ENCODE measurements at places on chromosomes 13 and 19. TPM values are rescaled to one million over a fixed set of nuclear protein-coding genes. Genes with fewer than 3 reads are reported as not detected.

GRCh38 chr13:90564096-90564495 lies 783.4 kb upstream of the MIR17HG start:
- DNase-seq: no peak

DNA sequence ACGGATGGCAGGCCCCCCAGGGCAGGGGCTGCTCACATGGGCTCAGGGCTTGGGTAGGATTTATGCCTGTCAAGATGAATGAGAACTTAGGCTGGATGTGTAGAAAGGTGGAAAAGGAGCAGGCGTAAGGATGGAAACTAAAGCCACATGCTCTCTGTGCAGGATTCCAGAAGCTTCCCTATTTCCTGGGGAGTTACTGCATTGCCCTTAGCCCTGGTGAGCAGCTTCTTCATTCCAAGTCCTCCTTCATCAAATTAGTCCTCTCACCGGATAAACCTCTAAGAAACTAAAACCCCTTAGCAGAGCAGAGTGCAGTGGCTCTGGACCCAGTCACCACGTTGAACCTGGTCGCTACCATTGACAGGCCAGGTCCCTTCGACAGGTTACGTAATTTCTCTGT lies 7.4 kb downstream of the ATP12A start:
- DNase-seq: no peak

DNA sequence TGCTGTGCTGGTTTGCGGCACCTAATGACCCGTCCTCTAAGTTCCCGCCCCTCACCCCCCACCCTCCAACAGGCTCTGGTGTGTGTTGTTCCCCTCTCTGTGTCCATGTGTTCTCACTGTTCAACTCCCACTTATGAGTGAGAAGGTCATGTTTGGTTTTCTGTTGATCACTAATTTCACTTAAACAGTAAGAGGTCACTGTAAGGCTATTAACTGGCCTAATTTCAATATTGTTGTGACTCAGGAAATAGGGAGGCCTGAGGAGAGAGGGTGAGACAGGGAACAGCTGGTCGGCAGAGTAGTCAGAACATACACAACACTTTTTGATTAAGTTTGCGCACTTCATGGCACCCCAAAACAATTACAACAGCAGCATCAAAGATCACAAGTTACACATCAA lies 15.6 kb downstream of the TUBGCP3 start:
- peak; percentile 62 for DNase-seq

GRCh38 chr13:112113348-112113747 lies 46.4 kb downstream of the SOX1 start:
- no peak for DNase-seq

DNA sequence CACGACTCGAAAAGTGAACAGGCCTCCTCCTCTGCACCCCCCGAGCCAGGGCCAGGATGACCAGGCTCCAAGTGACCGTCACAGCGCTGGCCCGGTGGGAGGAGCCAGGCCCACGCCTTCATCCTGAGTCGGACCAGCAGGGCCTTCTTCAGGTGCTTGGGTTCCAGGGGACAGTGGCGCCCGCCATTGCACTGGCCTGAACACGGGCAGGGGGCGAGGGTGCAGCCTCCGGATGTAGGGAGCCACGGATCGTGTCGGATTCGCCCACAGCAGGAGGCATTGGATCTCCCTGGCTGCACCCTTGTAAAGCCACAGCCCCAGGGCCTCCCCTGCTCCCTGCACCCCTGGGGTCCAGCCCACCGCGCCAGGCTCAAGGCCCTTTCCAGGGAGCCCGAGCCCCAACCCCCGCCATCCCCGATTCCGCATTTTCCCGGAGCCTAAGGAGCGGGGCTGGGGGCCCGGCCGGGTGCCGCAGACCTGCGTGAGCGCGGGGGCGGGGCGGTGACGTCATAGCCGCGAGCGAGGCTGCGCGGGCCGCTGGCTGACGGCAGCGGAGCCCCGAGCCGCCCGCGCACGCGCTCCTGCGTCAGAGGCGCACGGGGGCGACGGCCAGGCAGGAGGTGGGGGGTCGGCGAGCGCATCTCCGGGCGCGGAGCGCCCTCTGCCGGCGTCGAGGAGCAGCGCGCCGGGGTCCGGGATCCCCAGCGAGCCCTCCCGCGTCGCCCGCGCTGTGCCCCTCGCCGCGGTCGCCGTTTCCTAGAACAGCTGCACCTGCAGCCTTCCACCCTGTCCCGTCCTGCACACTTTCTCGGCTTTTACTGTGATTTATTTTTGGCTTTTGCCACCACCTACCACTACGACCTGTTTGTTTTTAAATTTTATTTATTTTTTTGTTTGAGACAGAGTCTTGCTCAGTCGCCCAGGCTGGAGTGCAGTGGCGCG lies 1.5 kb upstream of the ATP5F1D start:
- DNase-seq: no peak

GRCh38 chr13:32376642-32377415 lies 51.1 kb downstream of the N4BP2L1 start:
- no peak for DNase-seq

GRCh38 chr19:17125062-17125727 lies 49.6 kb downstream of the MYO9B start:
- no peak for DNase-seq

DNA sequence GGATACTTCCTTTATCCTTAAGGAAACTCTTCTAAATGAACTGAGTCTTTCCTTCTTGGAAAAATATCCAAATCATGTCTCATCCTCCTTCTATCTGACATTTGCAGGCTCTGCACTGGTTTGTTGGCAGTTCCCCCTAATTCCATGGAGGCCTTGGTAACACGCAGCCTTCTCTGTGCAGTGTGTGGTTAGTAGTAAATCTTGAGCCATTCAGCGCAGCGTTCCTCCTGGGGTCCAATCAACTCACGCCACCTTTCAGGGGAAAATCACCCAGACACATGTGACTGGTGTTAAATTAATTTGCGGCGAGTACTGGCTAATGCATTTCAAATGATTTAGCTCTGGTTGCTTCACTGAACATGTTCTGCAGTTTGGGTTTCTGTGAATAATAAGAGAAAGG lies 21.0 kb upstream of the CBY2 start:
- peak; percentile 62 for DNase-seq

GRCh38 chr19:42466521-42467182 lies 23.9 kb upstream of the CXCL17 start:
- no peak for DNase-seq

GRCh38 chr13:40476175-40476958 lies 190.1 kb downstream of the FOXO1 start:
- DNase-seq: no peak

GRCh38 chr19:49932041-49932451 lies 2.7 kb upstream of the NUP62 start:
- DNase-seq: no peak

DNA sequence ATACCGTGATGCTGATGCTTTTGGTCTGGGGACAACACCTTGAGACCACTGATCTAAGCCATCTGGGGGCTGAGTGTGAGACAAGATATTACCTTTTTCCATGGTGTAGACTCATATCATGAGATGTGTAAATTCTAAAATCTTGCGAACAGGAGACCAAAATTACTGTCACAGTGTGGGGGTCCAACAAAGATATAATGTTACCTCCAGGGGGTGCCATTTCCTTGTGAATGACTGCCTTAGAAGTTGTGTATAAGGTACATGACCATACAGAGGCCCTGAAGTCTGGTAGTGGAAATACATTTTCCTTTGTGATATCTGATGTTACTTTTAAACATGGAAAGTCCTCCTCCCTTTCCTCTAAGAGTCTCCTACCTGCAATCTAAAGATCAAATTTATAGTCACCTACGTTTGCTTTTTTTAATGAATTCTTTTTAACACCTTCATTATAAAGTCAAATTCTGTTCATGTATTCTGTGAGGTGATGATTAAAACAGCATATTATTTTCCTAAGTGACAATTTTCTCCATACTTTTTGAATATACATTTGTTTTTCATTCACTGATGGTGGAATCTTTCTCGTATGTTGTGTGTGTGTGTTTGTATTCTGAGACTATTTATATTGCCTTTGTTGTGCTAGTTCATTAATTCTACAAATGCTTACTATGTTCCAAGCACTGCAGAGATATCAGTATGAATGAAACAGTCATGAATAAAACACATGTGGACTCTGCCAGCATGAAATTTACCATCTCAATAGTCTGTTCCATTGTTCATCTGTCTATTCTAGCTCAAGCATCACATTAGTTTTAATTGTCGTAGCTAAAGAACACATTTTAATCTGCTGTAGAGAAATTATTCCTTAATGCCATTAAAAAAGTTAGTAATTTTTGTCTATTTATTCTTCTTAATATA lies 113.7 kb downstream of the RFC3 start:
- DNase-seq: no peak

DNA sequence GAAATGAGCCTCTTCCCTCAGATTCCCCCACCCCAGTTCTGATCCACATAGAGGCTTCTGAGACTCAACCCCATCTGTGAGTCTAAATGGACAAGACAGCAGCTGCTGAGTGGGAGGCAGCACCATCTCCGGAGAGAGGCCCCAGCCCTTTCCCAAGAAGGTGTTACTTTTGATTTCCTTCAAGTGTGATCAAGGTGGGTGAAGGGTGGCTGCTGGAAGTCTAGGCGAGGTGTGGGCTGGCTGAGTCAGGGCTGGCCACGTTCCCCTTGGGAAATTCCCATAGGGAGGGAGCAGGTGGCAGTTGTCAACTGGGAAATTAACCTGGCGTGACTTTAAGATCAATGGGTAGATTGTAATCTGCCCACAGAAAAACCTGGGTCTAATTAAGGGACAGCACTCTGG lies 148.0 kb downstream of the FOXO1 start:
- no peak for DNase-seq

- no peak for DNase-seq
Measured at GRCh38 chr19:8595651-8596050, 14.9 kb downstream of the ADAMTS10 start.

- DNase-seq: no peak
Measured at GRCh38 chr19:944171-944567, 18.3 kb downstream of the ARID3A start.

DNA sequence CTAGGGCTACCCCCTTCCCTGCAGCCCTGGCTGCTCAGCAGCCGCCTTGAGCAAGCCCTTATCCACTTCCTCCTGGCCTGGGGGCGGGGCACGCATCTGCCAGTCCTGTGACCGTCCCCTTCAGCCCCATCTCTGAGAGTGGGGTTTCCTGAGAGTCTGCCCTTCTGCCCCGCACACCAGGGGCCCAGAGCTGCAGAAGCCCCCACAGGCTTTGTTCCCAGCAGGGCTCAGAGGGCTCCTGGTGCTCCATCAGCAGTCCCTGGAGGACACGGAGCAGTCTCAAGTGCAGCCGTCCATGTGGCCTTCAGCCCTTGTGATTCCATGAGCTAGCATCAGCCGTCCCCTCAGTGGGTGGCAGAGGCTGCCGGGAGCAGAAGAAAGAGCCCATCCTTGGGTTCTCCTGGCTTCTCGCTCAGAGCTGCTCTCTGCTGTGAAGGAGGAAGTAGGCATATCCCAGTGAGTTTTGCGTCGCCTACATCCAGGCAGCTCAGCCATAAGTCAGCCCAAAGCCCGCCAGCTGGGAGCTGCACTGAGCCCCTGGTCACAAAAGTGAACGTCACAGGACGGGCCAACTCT lies 16.3 kb downstream of the MYO9B start:
- DNase-seq: no peak

DNA sequence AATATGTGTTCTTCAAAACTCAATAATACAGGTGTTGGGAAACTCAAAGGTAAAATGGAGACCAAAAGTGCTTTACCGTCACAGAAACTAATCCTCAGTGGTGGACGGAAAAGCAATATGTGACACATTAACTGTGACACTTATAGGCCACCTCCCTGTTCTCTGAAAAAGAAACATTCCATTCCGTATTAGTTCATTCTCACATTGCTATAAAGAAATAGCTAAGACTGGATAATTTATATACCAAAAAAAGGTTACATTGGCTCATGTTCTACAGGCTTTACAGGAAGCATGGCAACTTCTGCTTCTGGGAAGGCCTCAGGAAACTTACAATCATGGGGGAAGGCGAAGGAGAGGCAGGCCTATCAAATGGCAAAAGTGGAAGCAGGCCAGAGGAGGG lies 435.3 kb upstream of the HTR2A start:
- no peak for DNase-seq

- DNase-seq: no peak
Measured at GRCh38 chr13:96075953-96076543, 13.9 kb upstream of the HS6ST3 start.

- DNase-seq: no peak
Measured at GRCh38 chr13:83048419-83048818, 833.9 kb downstream of the SLITRK1 start.

DNA sequence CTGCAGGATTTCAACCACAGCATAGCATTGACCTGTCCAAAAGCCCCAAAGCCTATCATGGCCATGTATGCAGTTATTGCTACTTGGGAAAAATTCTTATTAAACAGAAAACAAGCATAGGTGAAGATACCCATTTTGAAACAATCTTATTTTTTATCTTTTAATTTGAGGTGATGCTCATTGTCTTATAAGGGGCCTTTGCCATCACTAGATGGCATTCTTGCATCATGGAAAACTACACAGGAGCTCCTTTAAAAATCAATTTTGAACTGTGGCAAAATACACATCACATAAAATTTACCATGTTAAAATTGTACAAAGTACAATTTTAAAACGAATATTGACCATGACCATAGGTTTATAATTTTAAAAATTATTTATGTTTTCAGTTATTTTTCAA lies 38.9 kb upstream of the ZNF835 start:
- no peak for DNase-seq

DNA sequence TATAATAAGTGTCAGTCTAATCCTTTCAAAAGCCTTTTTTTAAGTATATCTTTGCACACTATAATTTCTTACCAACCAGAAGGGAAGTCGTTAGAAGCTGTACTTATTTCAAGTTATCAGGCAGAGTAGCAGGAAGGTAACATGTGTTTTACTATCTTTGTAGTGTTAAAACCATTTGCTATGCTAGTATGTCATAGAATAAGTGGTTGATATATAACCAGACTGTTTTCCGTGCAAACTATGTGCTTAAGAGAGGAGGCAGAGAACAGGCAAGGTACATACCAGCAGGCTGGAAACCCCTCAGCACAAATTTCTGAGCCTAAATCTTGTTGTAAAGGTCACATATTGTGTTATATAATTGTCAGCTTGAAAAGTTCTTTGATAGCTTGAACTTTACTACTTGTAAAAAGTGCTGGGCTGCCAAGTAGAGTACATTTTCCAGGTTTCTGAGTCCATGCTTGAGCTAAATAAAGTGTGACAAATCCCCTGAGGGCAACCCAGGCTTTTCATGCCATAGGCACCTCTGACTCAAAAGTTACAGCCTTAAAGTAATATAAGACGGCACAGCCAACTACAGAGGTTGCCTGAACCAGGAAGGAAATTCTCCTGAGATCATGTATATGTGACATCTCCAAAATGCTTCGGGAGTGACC lies 1297.4 kb downstream of the PCDH9 start:
- no peak for DNase-seq

GIPR gene
- not detected for total RNA-seq

ZNF284 gene
- 2.5 TPM for total RNA-seq

SHISA7 gene
- total RNA-seq: not detected

ERICH6B gene
- total RNA-seq: not detected

SLC1A6 gene
- total RNA-seq: not detected

DMKN gene
- 1.7 TPM for total RNA-seq

SIGLEC12 gene
- total RNA-seq: not detected

LPAR2 gene
- 1.2 TPM for total RNA-seq

IGFL4 gene
- total RNA-seq: not detected

PLK5 gene
- total RNA-seq: not detected

FCER2 gene
- not detected for total RNA-seq

CEACAM7 gene
- not detected for total RNA-seq

C19orf47 gene
- 31.6 TPM for total RNA-seq

KLK2 gene
- not detected for total RNA-seq
